ENCODE measurements at places on chromosomes 7 and 10.

DNA sequence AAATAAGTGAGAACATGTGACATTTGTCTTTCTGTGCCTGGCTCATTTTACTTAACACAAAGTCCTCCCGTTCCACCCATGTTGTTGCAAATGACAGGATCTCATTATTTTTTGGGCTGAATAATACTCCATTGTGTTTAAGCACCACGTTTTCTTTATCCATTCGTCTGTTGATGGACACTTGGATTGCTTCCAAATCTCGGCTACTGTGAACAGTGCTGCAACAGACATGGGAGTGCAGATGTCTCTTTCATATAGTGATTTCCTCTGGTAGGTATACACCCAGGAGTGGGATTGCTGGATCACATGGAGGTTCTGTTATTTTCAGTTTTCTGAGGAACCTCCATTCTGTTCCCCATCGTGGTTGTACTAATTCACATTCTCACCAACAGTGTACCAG is 264.4 kb upstream of the GALNT17 start:
- DNase-seq = no peak

DNA sequence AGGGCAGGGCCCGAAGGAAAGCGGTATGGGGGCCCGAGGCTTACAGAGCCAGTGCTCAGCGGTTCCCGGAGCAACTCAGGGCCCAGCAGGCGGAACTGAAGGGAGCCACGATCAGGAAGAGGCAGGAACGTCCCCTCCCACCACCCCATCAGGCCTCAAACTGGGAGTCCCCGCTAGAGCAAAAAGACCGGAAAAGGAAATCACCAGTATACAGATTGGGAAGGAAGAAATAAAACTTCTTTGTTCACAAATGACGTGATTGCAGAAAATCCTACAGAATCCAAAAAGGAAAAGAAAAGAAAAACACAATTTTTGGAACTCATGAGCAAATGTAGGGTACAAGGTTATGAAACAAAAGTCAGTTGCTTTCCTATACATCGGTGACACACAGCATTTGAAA is 21.6 kb upstream of the ZFAND2A start:
- DNase-seq = no peak

DNA sequence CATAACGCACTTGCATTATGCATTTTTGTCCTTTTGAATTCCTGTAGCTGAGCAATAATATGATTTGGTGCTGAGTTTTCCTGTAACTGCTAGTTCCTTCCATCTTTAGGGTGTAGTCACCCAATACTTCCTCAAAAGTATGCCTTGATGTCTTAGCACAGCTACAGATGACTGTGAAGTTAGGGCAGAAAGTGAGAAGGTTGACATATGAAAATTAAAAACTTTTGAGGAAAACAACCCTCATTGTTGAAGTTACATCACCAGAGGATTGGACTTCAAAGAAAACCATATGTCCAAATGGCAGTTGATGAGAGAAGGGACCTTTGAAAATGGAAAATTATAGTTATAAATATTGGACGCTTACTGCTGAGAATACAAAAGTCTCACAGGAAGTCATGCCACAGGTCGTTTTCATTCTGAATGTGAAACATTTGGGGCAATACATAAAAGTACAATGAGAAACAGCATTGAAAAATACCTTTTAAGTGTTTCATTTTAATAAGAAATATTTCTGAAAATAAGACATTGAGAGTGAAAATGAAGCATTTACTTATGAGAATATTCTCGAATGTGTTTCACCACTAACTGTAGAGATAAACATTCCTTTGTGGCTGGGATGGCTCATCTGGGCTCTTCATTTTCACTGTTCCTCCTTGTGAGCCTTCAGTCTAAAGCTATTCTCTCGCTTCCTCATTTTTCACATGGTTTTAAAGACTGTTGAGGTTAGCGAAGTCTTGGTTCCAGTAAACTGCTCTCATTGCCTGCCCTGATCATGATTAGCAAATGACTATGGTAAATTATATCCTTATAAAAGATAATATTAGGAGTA is 61.4 kb upstream of the NME8 start:
- no peak for DNase-seq

GRCh38 chr10:75358835-75359421 is 42.6 kb downstream of the ZNF503 start:
- DNase-seq = no peak

GRCh38 chr7:3063016-3063753 is 19.5 kb upstream of the CARD11 start:
- peak; percentile 69 for DNase-seq

GRCh38 chr7:28536259-28536658 is 123.9 kb downstream of the CREB5 start:
- DNase-seq = no peak

GRCh38 chr7:82247814-82248433 is 195.7 kb downstream of the CACNA2D1 start:
- DNase-seq = no peak

GRCh38 chr10:58743466-58744115 is 230.9 kb downstream of the BICC1 start:
- DNase-seq = no peak

GRCh38 chr7:130927564-130927963 is 193.6 kb upstream of the KLF14 start:
- no peak for DNase-seq

DNA sequence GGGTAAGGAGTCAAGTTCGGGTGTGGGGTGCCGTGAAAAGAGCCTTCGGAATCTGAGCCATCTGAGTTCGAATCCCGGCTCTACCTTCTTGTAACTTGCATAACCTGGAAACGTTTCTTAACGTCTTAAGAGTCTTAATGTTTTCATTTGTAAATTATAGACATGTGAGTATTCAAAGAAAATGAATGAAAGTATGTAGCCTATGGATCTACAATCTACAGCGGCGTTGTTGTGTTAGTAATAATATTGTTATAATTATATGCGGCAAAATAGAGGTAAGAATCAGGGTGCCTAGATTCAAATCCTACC is 559 bp downstream of the VTI1A start:
- no peak for DNase-seq

GRCh38 chr7:135558337-135558767 is 635 bp downstream of the NUP205 start:
- DNase-seq = peak; percentile 40

GRCh38 chr7:78420001-78420400 is 621.4 kb downstream of the PHTF2 start:
- DNase-seq = no peak

DNA sequence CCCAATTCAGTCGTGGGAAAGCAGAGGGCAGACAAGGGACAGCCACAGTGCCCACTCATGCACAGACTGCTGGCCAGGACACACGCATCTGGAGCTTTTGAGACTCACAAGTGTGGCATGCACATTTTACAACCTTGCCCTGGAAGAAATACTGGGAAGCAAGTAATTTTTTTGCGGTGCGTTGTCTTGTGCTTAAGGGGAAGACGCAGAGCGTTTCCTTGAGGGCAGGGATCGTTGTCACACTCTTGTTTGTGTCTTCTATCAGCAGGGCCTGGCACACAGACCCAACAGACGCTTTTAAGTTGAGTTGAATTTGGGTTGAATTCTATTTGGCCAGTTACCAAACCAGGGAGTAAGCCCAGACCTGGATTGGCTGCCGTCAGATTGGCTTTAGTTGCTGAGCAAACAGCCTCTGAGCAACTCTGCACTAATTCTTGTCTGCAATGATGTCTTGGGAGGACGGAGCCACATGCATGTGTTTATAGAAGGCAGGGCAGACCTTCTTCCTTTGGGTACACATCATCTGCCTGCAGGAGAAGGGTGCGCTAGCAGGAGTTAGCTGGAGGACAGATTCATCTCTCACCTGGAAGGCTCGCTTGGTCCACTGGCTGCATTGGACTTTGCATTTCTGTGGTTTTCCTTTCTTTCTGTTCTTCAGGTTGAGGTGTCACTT is 38.4 kb downstream of the IL2RA start:
- no peak for DNase-seq

DNA sequence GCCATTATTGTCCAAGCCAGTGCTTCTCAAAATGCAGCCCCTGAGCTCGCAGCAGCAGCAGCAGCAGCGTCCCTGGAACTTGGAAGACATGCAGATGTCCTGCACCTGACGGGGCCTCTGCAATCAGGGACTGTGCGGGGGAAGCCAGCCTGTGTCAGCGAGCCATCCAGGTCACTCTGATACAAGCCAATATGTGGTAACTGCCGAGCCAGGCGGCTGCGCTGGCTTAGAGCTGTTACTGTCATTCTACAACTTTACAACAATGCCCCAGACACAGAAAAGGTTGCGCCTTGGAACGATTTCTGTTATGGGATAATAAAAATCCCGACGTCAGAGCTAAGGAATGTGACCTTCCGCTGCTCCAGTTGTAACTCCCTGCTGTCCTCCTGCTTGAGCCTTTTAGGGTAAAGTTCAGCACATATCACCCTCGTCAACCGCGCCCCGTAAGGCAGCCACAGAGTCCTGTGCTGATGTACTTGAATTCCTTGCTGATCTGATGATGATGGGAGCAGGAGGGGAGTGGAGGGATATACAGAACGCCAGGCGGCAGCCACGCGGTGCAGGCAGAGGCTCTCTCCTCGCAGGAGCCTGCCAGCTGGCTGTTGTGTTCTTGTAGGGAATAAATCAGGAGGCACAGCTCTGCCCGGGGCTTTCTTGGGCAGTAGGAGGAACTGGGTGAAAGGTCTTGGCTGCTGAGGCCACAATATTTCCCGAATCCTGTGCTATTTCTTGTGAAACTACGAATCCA is 20.0 kb upstream of the CRYGN start:
- DNase-seq = no peak

GRCh38 chr7:35185908-35186731 is 67.8 kb downstream of the TBX20 start:
- no peak for DNase-seq

GRCh38 chr10:34791947-34792346 is 23.1 kb downstream of the PARD3 start:
- no peak for DNase-seq

Data from stimulated activated CD8-positive, alpha-beta memory T cell treated with anti-CD3 and anti-CD28 coated beads, Interleukin-12 subunit alpha, Interleukin-12 subunit beta, amount 100 ng/mL, for 4 hours (primary cell).